ENCODE measurements at places on chromosomes 3 and 15.

DNA sequence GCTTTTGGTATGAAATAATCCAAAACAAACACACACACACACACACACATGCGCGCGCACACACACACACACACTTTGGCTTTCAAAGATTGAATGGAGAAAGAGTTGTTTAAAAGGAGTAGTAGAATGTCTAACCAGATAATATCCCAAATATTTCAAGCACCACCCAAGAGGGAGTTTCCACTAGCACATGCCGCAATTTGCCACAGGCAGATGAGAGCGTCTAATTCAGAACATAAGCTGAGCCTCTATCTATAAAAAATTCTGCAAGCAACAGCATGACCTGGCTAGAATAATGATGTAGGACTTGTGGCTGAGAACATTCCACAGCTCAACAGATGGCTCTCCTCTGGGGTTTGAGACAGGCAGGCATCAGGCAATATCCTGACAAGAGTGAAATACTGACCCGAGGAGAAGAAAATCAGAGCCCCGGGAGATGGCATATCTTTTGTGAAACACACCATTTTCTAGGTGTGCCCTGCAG lies 302.5 kb upstream of the GADL1 start:
- DNase-seq, result peak; percentile 1

DNA sequence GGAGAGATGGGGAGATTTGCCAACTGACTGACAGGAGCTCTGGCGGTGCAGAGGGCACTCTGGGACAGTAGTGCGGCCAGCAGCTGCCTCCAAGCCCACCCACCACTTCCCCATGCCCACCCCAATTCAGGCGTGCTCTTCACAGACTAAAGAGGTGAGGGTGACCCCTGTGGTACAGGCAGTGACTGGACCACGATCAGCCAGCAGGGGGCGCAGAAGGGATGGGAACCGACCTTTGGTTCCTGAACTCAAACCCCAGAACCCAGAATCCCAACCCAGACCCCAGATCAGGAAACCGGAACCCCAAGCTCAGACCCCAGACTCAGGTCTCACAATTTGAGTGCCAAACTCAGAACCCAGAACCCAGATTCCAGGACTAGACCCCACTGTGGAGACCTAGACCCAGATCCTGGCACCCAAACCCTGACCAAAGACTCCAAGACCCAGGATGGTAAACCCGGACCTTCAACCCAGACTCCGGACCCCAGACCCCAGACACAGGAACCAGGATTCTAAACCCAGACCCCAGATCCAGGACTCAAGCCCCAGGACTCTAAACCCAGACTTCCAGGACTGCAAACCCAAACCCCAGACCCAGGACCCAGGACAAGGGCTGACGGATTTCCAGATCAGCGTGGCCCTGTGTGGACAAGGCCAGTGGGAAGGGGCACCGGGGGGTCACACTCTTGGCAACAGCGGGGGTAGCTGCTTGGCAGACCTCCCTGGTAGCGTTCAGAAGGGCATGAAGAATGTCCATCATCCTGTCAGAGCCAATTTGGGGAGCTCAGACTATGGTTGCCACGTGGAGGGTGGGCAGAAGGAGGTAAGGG lies 3.7 kb upstream of the MYL3 start:
- peak; percentile 10 for DNase-seq

DNA sequence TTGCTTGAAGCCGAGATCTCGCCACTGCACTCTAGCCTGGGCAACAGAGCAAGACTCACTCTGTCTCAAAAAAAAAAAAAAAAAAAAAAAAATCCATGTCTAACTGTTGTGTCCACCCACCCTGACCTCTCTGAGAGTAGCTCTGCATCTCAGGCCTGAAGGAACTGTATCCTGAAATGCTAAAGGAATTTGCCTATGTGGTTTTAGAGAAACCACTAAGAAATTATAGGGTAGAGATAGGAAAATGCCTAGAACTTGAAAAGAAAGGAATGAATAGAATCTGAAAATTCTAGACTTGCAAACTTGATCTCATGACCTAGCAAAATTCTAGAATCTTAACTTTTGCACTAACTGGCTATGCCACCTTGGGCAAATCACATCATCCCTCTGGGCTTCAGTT lies 217.5 kb upstream of the ROPN1 start:
- no peak for DNase-seq

DNA sequence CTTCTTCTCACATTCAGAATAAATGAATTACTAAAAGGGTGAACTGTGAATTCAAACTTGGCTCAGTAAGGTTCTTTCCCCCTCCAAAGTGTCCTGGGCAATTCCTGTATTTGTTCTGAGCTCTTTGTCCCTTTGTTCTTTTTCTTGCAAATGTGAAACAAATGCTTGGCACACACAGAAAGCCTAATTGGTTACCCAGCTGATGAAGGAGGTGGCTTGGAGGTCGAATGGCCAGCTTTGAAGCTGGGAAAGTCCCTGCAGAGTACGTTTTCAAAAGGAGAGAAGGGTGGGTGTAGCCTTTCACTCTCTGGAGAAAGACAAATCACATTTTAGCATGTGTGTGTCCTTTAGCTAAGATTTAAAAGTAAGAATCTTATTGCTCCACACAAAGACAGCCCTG lies 154.4 kb downstream of the PEX5L start:
- no peak for DNase-seq

DNA sequence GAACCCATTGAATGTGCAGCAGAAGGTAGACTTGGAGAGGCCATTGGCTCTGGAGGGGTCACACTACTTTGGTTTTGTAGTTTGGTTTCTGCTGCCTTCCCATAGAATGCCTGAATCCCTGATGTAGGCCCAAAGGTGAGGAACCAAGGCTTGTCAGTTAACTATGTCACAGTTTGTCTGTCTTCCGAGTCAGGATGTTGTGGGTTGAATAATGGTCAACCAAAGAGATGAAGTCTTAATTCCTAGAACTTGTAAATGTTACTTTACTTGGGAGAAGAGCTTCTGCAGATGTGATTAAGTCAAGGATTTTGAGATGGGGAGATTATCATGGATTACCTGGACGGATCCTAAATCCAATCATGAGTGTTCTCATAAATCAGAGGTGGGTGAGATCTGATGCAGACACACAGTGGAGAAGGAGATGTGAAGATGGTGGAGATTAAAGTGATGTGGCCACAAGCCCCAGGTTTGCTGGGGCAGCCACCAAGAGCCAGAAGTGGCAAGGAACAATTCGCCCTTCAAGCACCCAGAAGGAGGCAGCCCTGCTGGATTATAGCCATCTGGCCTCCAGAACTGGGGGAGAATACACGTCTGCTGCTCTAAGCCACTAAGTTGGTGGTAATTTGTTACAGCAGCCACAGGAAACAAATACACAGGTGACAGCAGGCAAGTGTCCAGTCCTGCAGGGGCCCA lies 2.3 kb upstream of the CCR8 start:
- no peak for DNase-seq

- no peak for DNase-seq
Observed at GRCh38 chr3:143236226-143236964, 116.8 kb downstream of the CHST2 start.

DNA sequence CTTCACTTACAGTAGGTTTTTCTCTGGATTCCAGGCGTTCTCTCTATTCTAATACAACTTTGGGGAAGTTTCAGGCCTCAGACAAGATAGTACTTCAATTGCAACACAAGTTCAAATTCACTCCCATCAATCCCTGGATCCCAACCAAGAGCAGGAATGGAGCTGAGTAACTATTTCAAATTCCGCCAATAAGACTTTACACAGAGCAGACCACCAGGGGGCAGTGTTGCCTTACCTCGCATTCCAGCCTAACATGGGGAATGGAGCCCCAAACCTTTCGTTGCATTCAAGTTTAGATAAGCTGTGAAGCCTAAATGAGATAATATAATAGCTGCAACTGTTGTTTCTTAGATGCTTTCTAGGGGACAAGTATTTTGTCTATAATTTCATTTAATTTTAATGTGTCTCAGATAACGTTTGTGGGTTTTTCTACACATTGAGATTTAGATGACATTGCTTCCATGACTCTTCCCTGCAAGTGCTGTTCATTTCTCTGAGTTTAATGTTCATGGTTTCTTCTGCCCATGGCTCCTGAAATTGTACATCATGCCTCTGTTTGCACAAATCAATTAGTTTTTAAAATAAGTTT lies 186.7 kb downstream of the NSUN3 start:
- DNase-seq, result peak; percentile 52

GRCh38 chr3:106482451-106482850 lies 613.6 kb upstream of the CBLB start:
- DNase-seq, result no peak

DNA sequence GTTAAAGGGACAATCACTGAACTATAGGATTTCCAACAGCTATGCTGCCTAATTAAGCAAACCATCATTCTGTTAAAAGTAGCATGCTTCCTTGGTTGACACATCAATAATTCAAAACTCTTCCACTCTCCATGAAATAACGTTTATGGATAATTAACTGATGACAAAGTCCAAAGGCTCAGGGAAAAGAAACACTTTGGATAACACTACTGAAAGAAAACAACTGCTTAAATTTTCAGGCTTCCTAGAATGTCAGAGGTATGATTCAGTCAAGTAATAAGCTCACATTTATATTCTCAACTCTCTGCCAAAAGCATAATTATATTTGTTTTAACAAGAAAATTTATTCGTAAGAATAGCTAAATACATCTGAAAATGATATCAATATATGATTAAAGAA lies 49.6 kb downstream of the WDR72 start:
- no peak for DNase-seq

DNA sequence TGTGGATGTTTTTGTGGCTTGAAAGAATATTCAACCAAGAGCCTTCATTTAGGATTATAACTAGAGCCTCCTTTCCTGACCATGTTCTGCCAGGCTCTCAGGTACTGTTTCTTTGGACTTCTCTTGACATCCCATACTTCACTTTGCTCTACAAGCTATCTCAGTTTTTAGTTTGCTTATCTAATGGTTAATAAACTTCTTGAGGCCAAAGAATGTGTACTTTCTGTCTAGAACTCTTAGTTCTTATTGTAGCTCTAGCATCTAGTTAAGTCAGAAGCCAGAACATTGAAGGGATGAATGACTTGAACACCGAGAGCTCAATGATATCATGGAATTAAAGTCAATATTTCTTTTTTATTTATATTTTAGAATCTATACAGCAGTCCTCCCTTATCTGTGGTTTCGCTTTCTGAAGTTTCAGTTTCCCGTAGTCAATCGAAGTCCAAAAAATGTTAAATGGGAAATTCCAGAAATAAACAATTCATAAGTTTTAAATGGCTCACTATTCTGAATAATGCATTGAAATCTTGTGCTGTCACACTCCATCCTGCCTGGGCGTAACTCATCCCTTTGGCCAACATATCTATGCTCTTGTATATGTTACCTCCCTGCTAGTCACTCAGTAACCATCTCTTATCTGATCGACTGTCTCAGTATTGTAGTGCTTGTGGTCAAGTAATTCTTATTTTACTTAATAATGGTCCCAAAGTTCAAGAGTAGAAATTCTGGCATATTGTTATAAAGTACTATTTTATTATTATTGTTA lies 368.6 kb upstream of the RBMS3 start:
- DNase-seq, result no peak

DNA sequence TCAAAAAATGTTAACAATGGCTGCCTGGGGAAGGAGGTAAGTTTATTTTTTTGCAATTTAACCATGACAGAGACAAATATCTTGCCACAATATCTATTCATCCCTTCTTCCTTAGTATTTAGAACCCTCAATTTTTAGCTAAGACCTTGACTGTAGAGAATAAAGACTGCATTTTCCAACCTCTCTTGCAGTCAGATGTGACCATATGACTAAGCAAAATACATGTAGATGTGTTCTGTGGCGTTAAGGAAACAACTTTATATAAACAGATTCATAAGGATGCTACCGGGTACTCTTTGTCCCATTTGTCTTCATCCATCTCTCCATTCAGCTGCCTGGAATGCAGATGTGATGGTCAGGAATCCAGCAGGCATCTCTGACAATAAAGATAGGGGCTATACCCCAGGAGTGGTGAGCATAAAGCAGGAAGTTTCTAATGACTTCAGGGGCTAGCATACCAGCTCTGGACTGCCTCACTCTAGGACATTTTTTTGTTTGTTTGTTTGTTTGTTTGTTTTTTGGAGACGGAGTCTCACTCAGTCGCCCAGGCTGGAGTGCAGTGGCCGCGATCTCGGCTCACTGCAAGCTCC lies 41.1 kb downstream of the LHFPL4 start:
- DNase-seq, result no peak

GRCh38 chr3:149839896-149840295 lies 26.9 kb downstream of the RNF13 start:
- DNase-seq, result no peak

DNA sequence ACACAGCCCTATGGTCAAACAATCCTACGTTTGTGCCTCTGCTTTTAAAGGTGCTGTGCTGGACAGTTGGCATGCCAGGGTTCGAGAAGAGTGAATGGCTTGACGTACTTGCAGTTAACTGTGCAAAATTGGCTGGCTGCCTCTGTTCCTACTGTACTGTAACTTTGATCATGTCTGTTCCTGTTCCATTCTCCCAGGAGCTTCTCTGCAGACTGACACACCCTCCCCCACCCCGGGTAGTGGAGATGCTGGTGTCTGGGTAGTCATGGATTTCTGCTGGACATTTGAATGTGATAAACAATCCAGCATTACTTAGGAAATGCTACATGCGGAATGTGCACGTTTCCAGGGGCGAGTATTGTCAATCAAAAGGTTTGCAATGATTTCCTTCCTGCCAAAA lies 6.5 kb upstream of the VILL start:
- DNase-seq, result no peak

GRCh38 chr15:100786901-100787566 lies 92.6 kb upstream of the ALDH1A3 start:
- DNase-seq, result no peak

- DNase-seq, result no peak
Observed at GRCh38 chr3:192980632-192981031, 63.0 kb upstream of the MB21D2 start.

- no peak for DNase-seq
Observed at GRCh38 chr3:157695586-157695985, 192.4 kb upstream of the VEPH1 start.

DNA sequence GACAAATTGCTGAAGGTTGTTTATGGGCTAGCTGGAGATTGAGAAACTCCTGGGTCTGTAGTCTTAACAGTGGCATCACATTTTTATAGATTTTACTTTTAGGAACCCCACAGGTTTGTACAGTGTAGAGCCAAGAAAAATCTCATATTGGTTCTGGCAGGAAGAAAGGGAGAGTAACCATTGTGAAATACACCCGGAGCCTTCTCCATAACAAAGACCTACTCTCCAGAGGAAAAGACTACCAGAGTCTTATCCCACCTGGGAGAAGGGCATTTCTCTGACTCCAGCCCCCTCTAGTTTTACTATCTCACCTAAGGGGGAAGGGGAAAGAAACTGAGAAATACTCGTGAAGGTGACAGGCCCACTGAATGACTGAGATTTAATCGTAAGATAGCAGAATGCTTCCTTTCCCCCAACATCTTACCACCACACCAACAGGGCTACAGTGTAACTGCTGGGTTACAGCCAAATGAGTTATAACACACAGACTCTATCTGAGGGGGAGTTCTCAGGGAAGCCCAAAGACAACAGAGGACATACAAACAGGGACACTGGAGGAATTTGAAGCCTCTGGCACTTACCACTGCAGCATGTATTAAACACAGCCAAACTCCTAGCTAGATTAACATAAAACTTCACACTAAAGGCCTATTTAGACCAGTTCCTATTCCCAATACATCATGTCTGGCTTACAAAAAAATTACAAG lies 56.1 kb downstream of the SYN2 start:
- DNase-seq, result no peak

- DNase-seq, result no peak
Observed at GRCh38 chr3:144433006-144433405, 461.4 kb downstream of the DIPK2A start.

GRCh38 chr15:62658498-62658897 lies 384.0 kb upstream of the TPM1 start:
- no peak for DNase-seq

All from HCEC 1CT (cell line).